ENCODE measurements at places on chromosomes 4 and X.

DNA sequence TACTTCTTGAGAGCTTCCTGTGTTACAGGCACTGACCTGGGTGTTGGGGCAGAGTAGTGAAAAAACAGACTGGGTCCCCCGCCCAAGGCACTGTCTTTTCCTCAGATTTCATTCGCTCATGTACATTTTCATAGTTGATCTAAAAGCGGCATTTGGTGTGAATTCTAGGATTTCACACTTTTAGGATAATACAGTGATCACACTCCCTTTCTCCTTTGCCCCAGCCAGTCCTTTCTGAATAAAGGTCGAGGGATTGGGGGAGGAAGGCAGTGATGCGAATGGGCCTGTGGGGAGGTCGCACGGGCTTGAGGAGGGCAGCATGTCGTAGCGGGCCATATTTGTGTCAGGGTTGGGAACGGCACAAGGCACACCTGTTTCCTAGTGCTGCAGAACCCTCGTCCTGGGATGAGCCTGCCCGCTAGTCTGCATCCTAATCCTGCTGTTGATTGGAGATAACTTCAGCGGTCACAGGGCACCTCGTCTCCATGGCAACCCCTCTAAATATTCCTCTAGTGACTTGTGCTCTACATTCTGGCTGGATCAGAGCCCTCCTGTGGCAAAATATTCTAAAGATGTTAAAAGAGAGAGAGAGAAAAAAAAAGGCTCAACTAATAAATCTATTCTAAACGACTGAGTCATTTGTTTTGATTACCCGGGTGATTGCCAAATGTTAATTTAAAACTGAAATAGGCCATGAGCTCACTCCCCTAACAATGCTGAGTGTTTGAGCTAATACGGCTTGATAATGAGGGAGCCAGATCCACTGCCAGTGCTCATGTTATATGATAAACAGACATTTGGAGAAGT lies 21.8 kb downstream of the FHL1 start:
- no peak for DNase-seq

DNA sequence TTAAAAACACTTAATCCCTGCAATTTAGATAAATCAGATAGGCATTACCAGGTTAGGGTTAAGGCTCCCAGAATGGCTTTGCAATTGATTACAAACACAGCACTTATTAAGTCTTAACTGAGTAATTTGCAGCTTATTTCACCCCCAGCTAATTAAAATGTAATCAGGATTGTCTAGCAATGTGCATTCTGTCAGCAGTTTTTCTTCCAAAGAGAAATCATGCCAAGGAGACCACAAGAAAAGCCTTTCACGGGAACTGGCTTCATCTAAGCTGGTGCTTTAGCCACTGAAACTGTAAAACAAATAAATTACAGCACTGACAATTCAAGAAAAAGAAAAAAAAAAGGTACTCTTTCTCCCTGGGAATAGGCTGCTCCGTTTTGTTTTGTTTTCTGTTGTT lies 2.1 kb downstream of the ANOS1 start:
- DNase-seq: no peak

GRCh38 chr4:159142241-159142640 lies 39.4 kb downstream of the RAPGEF2 start:
- DNase-seq: no peak

GRCh38 chr4:39542611-39543012 lies 15.4 kb upstream of the UGDH start:
- DNase-seq: no peak

GRCh38 chrX:69298466-69299140 lies 133.3 kb upstream of the PJA1 start:
- DNase-seq: no peak

DNA sequence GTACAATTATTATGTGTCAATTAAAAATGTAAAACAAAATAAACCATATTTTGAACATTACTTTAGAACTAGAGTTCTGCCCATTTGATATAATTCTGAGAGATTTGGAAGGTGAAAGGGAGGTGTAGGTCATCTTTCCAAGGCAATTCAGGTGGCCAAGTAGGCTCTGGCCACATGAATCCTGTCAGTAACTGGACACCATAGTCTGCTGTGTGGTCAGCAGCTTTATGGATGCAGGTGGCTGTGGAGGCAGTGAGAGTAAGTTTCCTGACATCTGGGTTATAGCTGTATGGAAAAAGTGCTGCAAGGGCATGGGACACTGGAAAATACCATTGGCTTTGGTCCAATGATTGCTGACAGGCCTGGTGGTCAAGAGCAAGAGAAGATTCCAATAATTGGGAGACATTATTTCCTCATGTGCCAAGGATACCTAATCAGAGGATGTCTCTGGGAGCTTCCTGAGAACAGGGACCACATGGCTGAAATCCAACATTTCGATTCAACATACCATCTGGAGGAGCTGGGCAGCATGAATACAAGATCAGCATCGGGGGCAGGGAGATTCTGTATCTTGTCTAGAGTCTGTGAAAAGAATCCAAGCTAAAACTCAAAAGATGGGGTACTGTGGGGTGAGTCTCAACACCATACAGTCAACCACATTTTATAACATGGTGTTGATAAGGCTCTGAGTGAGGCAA lies 523.1 kb downstream of the MID1IP1 start:
- DNase-seq: no peak

DNA sequence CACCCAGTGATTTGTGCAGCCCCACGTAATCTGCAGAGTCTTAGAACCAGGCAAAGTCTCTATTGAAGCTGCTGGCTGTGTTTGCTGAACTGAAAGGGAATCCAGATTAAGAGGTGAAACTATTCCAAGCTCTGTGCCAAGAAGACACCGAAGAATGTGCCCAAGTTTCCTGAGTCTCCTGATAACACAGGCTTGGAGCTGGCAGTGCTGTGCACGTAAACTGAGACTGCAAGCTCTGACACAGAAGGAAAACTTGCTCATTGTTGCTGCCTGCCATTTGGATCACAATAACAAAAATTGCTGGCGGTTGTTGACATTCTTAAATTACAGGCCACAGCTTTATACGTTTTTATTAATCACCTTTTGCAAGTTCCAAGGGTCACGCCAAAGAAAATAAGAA lies 60.2 kb upstream of the VCX3B start:
- no peak for DNase-seq

DNA sequence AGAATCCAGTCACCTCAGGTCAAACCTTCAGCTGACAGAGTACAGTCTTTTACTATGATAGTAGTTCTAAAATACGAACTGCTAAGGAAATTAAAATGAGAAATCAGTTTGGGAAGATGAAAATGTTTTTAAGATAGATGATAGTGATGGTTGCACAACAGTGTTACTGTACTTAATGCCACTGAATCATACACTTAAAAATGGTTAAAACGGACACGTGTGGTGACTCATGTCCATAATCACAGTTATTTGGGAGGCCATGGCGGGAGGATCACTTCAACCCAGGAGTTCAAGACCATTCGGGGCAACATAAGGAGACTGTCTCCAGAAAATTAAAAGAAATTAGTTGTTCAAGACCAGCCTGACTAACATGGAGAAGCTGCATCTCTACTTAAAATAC lies 41.4 kb downstream of the ABHD18 start:
- DNase-seq: no peak

- no peak for DNase-seq
These were observed 52.3 kb upstream of the LSM6 start for GRCh38 chr4:146123231-146123630.
